NCI-H1048 (cell line): ENCODE measurements at places on chromosomes 2 and 18.

DNA sequence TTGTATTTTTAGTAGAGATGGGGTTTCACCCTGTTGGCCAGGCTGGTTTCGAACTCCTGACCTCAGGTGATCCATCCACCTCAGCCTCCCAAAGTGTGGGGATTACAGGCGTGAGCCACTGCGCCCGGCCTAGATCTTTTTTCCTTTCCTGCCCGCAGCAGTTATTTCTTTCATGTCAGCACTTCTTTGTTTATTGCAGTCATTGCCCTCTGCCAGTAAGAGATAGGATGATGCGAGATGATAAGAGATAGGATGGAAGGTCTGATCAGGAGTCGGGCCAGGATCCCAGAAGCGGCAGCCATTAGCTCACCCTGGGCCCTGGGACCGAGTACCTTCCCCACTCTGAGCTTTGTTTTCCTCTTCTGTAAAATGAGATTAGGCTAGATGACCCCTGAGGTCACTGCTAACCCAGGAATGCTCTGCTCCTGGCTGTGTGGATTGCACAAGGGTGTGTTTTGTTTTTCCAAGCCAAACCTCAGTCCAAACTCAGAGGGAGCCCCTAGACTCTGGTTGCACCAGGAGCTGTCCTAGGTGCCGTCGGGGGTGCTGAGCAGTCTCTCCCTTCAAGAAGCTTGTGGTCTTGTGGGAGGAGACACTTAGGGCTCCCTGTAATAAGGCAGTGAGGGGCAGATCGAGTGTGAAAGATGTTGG is 63.3 kb downstream of the LPIN1 start:
- DNase-seq, result no peak

- DNase-seq, result no peak
Observed at GRCh38 chr2:73246850-73247249, 12.7 kb downstream of the CCT7 start.

DNA sequence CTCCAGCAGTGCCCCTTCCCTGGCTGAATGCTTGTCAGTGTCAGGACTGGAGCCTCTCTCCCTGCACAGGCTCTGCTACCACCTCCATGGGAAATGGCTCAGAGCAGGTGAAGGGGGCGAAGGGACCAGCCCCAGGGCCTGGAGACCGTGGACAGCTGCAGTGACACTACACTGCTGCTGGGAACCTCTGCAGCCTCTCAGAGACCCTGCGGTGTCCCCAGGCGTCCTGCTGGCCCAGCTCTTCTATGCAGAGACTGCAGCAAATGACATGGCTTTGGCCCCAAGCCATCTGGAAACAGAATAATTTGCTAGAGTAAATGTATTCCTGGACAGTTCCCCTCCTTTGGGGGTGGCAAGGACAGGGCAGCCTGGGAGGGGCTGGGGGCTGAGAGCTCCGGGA is 53.2 kb downstream of the CIB4 start:
- DNase-seq, result no peak

DNA sequence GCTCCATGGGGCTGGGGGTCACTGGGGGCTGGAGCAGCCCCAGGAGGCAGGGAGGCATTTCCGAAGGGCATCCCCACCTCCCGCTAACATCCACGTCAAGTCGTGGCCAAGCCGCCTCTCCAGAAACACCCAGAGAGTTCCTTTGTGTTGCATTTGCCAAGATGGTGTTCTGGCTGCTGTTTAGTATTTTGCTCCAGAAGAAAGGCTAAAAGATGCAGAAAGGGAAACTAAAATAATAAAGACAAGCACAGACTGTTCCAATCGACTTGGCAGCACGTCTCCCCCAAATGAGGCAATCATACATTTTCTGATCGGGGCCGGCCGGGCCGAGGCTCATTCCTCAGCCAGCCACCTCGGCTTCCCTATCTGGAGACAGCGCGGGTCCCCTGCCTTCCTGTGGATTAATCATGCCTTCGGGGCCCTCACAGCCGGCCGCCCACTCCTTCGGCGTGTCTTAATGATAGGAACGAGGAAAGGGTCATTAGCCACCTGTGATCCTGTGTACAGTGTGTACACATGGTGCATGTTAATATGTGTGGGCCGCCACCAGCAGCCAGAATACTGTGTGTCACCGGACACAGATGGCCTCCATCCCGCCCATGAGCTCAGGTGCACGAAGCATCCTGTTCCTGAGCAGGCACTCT is 169.2 kb downstream of the KLHL29 start:
- DNase-seq, result no peak

- no peak for DNase-seq
Observed at GRCh38 chr2:206802654-206803514, 37.5 kb downstream of the FASTKD2 start.

GRCh38 chr2:150693556-150693955 is 206.1 kb upstream of the RND3 start:
- DNase-seq, result no peak

- no peak for DNase-seq
Observed at GRCh38 chr18:44067186-44067585, 613.5 kb upstream of the SETBP1 start.

GRCh38 chr2:137748533-137748932 is 215.7 kb upstream of the HNMT start:
- no peak for DNase-seq

GRCh38 chr18:6031002-6031401 is 135.7 kb upstream of the TMEM200C start:
- no peak for DNase-seq

DNA sequence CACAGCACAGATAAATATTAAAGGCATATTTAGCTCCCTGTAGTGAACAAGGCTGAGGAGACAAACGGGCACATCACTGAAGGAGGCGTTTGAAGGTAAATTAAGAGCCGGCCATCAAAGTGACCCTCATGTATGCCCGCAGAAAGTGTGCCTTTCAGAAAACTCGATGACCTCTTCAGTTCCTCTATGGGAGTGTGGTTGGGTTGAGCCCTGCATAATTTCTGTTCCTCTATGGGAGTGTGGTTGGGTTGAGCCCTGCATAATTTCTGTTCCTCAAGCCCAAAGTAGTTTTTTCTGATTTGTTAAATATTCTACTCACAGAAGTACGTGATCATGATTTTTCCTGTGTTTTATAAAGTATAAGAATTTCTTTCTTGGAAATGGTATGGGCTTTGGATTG is 568.5 kb downstream of the TSN start:
- no peak for DNase-seq

GRCh38 chr2:17538022-17538843 is 2.3 kb upstream of the VSNL1 start:
- no peak for DNase-seq
